H7 (cell line): ENCODE measurements at places on chromosomes 13 and 19.

GRCh38 chr19:40265763-40266099 is 19.4 kb downstream of the AKT2 start:
- DNase-seq, result no peak

DNA sequence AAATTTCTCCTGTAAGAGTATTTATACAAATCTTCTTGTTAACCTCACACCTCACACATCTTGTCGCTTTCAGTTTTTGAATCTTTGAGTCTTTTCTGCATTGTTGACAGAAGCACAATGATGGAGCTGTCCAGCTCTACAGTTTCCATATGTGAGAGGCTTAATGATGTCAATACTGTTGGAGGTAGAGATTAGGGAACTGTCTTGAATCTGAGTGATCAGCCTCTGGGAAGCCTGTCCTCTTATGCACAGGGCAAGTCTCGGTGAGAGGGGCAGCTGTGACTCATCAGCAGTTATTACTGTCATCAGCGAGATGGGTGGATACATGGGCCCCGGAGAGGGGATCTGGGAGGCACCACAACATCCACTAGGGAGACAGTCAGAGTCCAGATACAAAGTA is 4.6 kb upstream of the ITGBL1 start:
- no peak for DNase-seq

DNA sequence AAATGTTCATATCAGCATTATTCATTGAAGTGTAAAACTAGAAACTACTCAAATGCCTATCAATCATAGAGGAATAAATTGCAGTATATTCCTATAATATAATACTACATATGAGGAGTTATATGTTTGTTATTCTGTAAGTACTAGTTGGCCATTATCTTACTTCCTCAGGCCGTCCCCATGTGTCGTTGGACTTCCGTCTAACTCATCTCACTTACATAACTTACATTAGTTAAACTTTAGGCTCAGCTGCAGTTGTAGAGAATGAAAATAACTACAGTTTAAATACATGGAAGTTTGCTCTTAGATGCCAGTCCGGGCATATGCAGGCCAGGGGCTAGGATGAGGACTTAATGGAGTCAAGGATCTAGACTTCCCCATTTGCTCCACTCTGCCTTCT is 8.6 kb upstream of the EPSTI1 start:
- no peak for DNase-seq

DNA sequence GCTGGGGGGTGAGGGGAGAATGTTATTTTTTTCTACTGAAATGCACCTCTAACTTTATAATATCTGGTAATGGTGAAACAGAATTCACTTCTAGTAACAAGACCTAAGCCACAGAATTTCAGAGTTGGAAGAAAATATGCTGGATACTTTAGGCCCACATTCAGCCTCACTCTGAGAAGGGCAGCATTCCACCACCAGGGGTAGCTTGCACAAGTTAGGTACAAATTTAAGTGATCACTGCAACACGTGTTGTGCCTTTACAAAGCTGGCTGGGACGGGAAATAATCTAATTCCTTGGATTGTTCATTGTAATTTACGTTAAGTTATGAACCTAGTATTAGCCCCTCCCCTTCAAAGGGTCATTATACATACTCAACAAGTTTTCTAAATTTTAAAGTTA is 192.3 kb downstream of the RGCC start:
- DNase-seq, result peak; percentile 23

DNA sequence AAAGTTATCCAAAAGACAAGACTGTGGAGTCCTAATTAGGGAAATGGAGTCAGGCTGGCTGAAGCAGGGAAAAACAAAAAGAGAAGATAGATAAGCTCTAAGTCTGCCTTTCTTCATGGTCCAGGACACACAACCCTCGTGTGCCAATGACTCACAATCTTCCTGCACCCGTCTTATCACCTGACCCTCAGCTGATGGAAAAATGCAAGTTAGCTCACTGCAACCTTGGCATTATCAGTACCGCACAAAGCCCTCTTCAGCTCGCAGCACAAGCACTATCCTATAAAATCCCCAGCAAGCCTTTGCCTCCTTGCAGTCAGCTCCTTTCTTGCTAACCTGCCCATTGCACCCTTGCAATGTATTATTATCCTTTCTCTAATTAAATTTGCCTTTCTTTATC is 4.3 kb downstream of the OR7A5 start:
- DNase-seq, result no peak

DNA sequence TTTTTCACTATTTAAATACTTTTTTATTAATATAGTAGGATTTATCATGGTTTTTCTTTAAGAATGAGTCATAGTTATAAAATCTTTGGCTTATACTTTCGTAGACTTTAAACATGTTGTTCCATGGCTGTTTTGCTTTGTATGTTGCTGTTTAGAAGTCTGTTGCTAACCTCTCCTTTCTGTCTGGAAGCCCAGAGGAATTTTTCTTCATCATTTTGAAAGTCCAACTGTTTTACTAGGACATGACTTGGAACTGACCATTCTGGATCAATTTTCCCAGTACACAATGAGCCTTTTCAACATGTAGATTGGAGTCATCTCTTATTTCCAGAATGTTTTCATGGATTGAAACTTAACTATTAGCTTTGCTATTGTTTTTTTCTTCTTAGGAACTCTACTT is 7.9 kb downstream of the CAB39L start:
- DNase-seq, result no peak

DNA sequence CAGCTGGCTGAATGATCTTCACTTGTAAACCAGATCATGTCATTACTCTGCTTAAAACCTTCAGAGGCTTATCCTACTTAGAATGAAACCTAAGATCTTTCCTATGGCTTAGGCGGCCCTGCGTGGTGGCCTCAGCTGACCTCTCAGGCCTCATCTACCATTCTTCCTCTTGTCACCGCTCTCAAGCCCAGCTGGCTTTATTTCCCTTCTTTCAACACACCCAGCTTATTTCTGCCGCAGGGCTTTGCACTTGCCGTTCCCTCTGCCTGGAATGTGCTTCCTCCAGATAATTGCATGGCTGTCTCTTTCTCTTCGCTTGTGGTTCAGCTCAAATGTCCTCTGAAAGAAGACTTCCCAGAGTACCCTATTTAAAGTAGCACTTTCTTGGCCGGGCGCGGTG is 3.6 kb upstream of the ASF1B start:
- DNase-seq, result no peak

DNA sequence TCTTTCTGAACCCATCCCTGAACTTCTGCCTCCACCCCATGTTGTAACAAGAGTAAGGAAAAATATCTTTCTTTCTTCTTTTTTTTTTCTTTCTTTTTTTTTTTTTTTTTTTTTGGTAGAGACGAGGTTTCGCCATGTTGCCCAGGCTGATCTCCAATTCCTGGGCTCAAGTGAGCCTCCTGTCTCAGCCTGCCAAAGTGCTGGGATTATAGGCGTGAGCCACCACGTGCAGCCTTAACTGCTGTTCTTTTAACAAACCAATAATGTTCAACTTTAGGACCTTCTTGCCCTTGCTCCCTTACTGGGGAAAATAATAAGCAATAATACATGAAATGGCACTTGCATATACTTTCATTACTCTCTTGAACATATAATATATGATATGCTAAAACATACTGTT is 19.6 kb downstream of the GPR183 start:
- DNase-seq, result no peak

GRCh38 chr13:51385114-51385513 is 45.6 kb downstream of the SERPINE3 start:
- no peak for DNase-seq

DNA sequence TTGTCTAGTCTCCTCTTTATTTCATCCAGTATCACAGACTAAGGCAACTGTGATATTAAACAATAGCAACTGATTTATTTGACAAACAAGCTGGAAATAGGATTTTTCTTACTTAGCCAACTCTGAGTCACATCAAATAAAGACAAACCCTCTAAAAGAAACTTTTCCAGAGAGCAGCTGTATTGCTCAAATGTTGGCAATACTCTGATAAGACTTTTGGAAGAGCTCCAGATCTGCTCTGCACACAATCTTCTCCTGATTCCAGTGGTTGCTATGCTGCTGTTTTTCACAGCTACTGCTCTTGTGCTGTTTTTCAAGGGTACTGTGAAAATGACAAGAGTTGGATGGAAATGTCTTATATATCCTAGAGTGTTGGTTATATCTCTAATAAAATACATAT is 1479.2 kb downstream of the SLITRK5 start:
- no peak for DNase-seq

DNA sequence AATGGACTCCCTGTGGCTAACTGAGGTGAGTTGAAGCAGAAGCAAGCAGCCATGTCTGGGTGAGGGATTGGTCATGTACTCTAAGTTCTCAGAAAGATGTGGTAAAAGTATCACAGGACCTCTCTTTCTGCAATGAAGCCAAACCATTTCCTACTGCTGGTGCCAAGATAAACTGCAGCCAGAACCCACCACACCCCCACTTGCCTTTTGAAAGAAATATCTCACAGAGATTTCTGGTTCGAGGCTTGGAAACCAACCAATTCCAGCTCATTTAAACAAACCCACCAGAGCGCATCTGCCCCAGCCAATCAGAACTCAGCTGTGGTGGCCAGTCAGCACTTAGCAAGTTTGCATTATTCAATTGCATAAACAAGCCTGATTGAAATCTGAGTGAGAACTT is 204.5 kb upstream of the ATXN8OS start:
- DNase-seq, result no peak

GRCh38 chr13:77497350-77497749 is 38.2 kb upstream of the SCEL start:
- DNase-seq, result no peak

DNA sequence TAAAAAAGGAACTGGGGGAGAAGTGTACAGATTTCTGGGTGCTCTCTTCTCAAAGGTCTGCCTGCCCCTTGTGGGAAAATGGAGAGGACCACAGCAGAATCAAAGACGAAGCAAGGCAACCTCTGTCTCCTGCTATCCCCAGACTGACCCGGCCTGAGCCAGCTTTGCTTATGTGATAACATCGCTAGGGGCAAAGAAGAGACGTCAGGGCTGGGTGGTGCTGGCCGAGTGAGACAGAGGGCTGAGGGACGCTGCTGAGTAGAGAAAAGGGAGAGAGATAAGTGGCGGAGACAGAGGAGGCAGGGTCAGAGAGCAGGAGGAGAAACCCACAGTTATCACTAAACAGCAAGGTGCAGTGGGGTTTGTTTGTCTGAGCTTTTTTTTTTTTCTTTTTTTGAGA is 4.6 kb upstream of the MUC16 start:
- DNase-seq, result no peak

GRCh38 chr13:66914155-66914554 is 316.0 kb downstream of the PCDH9 start:
- DNase-seq, result no peak

DNA sequence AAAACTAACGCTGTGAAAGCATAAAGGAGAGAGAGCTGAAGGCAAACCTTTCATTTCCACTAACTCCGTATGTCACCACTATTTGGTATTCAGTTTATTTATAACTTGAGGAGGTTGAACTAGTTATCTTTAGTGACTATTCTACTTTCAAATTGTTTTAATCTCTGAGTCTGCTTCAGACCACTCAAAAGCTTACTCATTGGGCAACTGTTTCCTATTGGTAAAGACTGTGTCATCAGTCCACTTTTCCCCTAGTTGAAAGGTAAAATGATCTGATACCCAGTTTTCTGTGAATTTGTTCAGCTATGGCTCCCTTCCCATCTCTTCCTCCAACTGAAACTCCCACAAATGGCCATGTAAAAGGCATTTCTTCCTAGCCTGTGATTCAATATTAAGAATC is 39.1 kb downstream of the TEX26 start:
- no peak for DNase-seq
